ENCODE measurements at places on chromosomes 5 and 9. TPM values are rescaled to one million over a fixed set of nuclear protein-coding genes. Genes with fewer than 3 reads are reported as not detected.

SLC36A1 gene
- 5.1 TPM for total RNA-seq

GRCh38 chr9:111603041-111603440, 3.6 kb upstream of the PTGR1 start:
- DNase-seq = no peak

DNA sequence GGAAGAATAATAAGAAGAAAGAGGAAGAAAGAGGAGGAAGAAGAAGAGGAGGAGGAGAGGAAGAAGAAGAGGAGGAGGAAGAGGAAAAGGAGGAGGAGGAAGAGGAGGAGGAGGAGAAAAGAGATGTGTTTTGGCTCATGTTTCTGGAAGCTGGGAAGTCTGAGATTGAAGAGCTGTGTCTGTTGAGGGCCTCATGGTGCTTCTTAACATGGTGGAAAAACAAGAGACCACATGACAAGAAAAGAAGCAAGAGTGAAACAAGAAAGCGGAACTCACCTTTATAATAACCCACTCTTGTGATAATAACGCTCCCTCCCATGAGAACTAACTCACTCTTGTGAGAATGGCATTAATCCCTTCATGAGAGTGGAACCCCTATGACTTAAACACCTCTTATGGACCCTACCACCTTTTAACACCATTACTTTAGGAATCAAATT, 36.1 kb upstream of the RANBP6 start:
- no peak for DNase-seq

GRCh38 chr9:83563360-83563759, 25.2 kb upstream of the FRMD3 start:
- DNase-seq = no peak

DNA sequence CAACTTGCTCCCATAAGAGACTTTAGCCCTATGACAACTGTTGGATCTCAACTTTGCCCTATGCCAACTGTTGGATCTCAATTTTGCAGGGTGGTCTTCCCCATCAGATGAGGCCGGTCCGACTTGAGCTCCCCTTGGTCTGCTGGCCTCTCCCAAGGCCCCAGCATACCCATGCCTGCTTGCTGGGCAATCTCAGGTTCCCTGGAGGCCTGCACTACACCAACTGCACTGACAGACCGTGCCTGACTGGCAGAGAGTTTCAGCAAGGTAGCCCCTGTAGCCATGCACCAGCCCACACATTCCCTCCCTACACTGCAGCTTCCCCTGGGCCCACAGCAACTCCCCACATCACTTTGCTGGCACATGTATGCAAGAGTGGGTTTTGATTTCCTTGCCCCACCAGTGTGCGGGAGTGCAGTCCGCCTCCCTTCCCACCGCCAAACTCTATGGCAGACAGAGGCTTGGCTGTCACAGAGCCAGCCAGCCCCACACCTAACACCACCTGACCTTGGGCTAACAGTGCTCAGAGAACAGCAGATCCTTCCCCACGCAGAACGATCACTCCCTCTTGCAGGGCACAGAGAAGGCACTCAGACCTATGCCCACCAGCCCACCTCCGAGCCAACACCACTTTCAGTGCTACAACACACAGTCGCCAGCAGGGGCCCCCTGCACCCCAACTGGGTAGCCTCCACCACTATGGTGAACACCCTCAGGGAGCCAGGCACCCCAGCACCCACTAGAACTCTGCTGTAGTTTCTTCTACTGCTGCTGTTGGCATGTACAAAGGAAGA, 279.9 kb upstream of the COX7C start:
- no peak for DNase-seq

DNA sequence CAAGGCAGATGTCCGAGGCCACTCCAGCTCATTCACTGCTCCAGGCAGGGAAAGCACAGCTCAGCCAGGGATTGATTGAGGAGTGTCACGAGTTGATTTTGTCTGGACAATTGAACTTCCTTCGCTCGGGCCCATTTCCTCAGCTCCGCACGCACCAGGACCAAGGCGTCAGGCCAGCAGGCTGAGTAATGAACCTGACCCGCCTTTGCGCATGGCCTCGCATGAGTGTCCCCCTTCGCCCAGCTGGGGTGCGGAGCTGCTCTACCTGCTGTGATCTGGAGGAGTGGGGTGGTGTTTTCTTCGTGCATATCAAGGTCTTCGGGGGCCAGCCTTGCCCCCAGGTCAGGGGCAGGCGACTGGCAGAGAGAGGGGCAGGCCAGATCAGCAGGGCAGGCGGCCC, 44.0 kb downstream of the VAV2 start:
- DNase-seq = no peak

- DNase-seq = no peak
Measured at GRCh38 chr9:76451234-76451633, 7.7 kb upstream of the GCNT1 start.
